H54 (cell line): ENCODE measurements at places on chromosomes 16 and 17.

DNA sequence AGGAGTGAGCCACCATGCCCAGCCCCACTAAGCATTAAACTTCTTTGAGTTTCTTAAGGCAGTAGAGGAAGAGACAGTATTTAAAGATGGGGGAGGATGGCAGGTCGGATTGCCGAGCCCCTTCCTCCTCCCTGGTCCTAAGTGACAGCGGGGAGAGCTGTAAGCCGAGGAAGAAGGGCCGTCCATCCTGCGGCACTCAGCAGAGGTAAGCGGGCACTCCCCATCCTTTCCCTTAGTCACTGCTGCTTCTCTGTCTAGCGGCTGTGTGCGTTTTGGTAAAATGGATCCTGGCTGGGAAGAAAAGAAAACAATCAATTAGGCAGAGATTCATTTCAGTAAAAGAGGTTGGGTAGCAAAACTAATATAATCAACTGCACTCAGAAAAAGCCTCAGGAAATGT, 13.9 kb downstream of the DNAAF1 start:
- DNase-seq, result no peak

DNA sequence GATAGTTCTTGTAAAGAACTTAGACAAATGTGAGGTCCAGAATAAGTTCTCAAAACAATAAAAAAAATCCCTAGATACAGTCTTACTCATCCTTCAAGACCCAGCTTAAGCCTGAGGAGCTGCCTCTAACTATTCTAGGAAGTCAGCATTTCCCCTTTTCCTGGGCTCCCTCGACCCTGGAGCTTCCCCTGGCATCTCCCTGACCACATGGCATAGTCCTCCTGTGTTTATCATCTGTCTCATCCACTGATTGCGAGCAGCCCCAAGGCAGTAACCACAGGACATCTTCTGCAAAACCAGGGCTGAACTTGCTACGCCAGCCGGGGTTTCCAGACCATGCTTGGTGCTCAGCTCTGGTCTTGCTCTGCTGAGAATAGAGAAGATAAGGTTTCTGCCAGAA, 36.7 kb upstream of the NLRP1 start:
- DNase-seq, result no peak

DNA sequence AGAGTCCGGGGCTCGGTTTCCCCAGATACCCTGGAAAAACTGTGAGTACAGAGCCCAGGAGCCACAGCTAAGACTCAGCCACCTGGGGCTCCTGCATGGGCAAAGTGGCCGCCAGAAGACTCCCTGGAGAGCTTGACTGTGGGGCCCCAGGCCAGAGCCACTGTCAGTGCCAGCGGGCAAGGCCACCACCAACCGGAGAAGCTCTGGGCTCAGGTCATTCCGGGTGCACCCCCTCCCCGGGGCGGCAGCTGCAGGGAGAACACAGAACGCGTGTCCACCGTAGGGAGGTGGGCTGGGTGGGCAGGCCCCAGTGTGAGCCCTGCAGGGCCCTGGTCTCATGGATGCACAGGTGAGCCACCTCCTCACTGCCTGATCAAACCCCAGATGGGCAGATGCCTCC, 22.3 kb upstream of the RBFOX3 start:
- DNase-seq, result no peak

DNA sequence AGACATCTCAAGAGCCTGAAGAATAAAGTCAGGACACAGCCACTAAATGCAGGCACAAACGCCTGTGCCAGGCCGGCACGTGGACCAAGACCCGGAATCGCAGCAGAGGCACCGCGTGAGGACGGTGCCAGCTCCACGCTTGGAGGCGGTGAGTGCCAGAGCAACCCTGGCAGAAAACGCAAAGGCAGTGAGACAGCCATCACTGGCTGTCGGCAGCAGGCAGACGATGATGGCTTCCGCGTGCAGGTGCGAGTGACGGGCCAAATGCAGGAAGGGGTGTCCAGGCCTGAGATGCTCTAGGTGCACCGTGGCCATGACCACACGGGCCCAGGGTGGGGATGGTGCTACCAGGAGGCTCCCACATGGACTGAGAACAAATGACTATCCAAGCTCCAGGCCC, 78.8 kb downstream of the LMF1 start:
- no peak for DNase-seq

DNA sequence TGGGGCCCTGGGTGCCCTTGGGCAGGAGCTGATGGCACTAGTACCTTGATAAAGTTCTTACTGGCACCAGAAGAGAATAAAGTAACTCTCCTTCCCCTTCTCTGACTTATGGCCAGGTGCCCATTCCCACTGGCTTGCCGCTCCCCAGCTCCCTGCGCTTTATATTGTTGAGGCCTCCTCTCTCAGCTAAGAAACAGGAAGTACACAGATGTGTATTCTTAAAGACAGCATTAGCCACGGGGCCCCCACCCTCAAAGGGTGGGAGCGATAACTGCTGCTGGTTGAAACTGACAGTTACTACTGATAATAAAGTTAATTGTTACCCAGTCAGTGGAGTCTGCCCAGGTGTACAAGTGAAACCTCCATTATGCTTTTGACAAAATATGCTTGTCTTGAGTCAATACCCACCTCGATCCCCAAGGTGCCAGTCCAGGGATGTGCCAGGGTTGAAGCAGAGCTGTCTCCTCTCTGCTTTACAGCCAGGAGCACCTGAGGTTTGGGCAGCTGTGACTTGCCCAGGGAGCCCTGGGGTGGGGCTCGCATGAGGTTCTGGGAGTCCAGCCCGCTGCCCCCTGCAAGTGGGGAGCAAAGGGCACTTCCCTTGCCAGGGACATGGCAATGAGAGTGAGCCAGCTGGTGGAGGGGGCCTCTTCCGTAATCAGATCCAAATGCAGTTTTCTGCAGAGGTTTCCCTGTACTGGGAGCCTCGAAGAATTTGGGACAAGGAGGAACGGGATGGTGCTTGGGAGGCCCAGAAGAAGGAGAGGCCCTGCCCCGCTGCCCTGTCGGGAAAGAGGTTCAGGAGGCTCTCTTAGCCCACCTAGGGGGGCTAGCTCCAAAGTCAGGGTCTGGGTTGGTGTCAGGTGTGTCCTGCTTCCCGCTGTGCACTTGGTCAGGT, 5.4 kb upstream of the CLDN9 start:
- DNase-seq, result no peak

DNA sequence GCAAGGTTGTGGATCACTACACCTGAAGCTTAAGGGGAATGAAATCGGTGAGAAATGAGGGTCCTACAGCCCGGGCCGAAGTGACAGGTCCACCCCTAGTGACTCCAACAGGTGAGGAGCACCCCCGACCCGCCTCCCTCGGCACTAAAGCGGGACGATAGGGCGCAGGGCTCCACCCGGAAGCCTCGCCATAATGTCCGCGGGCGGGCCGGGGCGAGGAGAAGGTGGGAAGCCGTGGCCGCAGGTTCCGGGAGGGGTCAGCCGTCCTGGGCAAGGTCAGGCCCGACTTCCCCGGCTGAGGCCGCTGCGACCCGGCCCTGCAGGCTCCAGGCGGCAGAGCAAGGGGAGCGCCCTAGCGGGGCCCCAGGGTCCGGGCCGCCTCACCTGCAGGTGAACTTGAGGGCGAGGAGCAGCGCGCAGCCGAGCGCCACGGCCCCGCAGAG, 543 bp downstream of the TXNDC11 start:
- peak; percentile 31 for DNase-seq

- no peak for DNase-seq
Observed at GRCh38 chr16:53559270-53559951, 56.4 kb upstream of the AKTIP start.

DNA sequence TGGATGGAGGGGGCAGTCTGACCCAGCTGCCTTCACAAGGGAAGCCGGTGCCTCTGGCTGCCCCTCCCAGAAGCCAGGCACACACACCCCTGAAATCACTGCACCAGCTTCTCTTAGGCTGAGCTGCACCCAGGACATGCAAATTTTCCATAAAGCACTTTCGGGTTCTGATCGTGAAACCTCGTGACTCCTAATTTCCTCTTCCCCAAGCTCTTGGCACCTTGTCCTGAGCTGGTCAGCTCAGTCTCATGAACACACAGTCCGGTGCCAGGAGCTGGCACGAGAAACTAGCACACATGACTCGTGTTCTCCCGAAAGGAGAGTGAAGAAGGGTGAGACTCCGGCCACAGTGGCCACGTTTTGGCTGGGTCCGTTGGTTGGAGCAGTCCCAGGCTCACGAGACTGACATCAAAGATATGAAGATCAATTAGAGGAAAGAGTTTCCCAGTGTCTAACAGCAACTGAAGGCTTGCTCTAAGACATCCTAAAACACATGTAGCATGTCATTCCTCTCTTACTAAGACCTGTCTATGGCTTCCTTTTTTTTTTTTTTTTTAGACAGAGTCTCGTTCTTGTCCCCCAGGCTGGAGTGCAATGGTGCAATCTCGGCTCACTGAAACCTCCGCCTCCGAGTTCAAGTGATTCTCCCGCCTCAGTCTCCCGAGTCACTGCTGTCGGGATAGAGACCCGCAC, 9.2 kb upstream of the ABR start:
- DNase-seq, result no peak

DNA sequence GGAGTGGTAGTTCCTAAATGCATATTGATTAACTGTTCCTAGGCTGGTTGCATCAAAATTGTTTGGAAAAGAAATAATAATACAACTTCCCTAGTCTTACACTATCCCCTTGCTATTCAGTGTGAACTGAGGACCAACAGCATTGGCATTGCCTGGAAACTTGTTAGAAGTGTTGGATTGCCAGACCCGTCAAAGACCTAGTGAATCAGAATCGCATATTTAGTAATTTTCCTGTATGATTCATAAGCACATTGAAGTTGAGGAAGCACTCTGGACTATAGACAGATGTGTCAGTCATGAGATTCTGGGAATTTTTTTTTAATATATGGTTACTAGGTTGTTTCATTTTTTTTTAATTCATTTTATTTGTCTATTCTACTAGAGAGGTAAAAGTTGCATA, 34.7 kb upstream of the KCNJ16 start:
- no peak for DNase-seq

DNA sequence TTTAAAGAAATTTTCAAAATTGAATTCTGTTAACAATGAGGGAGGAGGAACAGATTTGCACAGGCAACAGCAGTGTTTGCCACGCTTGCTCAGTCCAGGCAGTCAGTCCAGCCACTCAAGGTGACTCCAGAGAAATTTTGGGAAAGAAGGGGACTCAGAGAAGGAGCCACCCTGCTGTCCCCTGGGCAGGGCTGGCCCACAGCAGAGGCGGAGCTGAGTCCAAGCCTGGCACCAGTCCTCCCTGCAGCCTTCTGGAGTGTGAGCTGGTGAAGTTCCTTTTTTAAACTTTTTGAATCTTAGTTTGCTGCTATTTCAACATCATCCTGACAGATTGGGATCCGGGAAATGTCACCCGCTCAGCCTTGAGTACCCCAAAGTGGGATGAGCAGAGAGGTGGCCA, 14.5 kb upstream of the SLC47A2 start:
- DNase-seq, result no peak

GRCh38 chr16:71172481-71173207, 57.9 kb downstream of the HYDIN start:
- no peak for DNase-seq

DNA sequence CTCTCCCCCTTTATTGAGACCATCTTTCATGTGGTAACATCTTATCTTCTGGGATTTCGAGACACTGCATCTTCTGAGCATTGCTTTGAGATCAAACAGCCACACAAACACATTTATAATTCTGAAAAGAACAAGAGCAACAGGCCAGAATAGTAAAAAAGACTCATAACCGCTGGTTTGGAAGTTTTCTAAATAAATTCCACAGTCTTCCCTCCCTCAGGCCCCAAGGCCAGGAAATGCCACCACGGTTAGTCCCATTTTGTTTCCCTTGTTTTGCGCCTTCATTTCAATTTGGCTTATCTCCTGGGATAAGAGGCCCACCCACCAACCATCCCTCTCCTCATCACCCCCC, 25.3 kb downstream of the LITAF start:
- no peak for DNase-seq

- peak; percentile 60 for DNase-seq
Observed at GRCh38 chr16:86751076-86752030, 173.0 kb downstream of the FOXL1 start.

DNA sequence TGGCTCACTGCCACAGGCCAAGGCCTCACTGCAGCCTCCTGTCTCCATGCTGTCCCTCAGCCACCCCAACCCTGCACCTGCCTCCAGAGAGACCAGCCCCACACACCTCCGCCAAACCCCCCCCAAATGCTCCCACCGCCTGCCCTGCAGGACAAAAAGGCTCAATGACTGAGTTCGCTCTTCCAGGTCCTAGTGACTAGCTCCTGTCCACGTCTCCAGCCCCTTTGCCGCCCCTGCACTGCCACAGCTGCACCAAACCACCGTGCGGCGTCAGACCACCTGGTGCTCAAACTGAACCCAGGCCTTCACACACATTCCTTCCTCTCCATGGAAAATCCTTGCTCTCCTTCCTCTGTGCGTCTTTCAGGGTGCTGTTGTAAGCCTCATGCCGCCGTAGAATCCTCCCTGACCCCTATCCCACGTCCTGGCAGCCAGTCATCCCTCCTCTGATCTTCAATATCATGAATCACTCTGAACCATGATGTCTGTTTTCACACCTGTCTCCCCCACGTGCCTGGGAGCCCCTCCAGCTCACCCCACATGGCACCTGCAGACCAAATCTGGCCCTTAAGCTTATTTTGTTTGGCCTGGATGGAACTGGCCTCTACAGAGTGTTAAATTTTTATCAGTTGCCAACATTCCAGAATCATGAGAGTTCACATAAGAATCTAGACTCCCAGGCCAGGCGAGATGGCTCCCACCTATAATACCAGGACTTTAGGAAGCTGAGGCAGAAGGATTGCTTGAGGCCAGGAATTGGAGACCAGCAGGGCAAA, 4.3 kb upstream of the GSG1L start:
- DNase-seq, result no peak

DNA sequence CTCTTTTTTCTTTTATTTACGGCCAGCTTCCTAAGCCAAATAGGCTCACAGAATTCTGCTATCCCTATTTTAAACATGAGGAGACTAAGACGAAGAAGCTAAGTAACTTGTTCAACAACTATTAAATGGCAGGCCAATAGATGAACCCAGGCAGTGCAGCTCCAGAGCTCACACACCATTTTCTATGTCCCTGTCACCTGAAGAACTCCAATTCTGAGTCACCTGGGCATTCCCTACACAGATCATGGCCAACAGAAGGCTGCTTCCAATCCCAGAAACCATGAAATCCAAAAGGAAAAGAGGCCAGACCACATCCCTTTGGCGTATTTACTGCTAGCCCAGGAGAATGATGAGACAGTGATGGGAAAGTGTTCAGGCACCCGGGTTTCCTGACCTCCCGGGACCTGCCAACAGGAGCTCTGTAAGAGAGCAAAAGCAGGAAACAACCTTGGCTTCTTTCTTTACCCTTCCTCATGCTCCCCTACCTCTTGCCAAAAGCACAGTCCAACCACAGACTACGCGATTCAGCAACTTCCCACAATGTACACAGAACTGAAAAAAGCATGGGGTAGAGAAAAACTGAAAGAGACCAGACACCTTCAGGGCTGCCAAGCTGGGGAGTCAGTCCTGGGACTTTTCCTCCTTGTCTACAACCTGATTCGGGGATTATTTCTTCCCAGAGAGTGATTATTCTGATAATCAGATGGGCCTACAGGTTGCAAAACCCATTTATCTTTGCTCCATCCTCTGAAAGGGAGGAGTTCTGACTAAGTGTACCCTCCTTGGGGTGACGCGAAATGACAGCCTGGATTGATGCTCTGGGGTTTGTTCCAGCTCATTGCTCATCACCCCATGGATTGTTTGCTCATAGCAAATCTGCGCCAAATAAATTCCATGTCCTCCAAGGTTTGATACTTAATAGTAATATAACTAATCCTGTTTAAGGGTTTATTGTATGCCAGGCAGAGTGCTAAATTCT, 47.8 kb upstream of the HAS3 start:
- peak; percentile 59 for DNase-seq

GRCh38 chr16:85825326-85825725, 25.8 kb downstream of the COX4I1 start:
- DNase-seq, result no peak
